ENCODE measurements at places on chromosomes 16 and 17. TPM values are rescaled to one million over a fixed set of nuclear protein-coding genes. Genes with fewer than 3 reads are reported as not detected.

The ZPBP2 gene
- not detected for total RNA-seq

The CASKIN1 gene
- not detected for total RNA-seq

The PRAC1 gene
- total RNA-seq, result not detected

The GAN gene
- total RNA-seq, result 4.7 TPM

GRCh38 chr17:40362696-40363110 is 1.8 kb downstream of the GJD3 start:
- peak; percentile 69 for DNase-seq
- peak overlapping the region; percentile 36 for H3K4me3 ChIP-seq
- H3K27me3 ChIP-seq, result no peaks in the 10 kb centered on the region
- peaks cover 23% of the 10 kb centered on the region for H3K4me1 ChIP-seq
- no peaks in the 10 kb centered on the region for H3K36me3 ChIP-seq

DNA sequence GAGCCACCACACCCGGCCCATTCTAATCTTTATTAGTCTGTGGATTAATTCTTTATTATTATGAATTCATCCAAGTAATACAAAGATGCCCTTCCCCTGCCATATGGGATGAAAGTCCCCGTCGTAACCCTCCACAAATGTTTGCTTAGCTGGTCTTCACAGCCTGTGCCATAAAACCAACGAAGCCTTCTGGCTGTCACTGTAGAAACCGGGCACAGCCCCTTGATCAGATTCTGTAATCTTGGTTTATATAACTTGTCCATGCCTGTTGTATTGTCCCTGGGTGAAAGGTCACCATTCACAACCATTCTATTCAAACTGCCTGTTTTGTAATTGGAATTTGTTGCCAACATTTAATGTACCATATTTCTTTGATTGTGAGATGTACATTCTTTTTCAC is 66.5 kb downstream of the ATP2C2 start:
- no peaks in the 10 kb centered on the region for H3K36me3 ChIP-seq
- no peaks in the 10 kb centered on the region for H3K27me3 ChIP-seq
- H3K4me1 ChIP-seq, result no peaks in the 10 kb centered on the region
- no peak overlapping the region for H3K27ac ChIP-seq

GRCh38 chr16:75267631-75268264 is 16.3 kb upstream of the BCAR1 start:
- no peak overlapping the region for H3K27ac ChIP-seq
- no peak overlapping the region for H3K4me3 ChIP-seq
- H3K27me3 ChIP-seq, result peaks cover 60% of the 10 kb centered on the region
- no peaks in the 10 kb centered on the region for H3K36me3 ChIP-seq
- peaks cover 15% of the 10 kb centered on the region for H3K4me1 ChIP-seq

GRCh38 chr17:32159586-32160438 is 17.5 kb downstream of the RHOT1 start:
- DNase-seq, result no peak
- H3K27me3 ChIP-seq, result no peaks in the 10 kb centered on the region
- H3K4me3 ChIP-seq, result no peak overlapping the region
- peaks cover 26% of the 10 kb centered on the region for H3K36me3 ChIP-seq

DNA sequence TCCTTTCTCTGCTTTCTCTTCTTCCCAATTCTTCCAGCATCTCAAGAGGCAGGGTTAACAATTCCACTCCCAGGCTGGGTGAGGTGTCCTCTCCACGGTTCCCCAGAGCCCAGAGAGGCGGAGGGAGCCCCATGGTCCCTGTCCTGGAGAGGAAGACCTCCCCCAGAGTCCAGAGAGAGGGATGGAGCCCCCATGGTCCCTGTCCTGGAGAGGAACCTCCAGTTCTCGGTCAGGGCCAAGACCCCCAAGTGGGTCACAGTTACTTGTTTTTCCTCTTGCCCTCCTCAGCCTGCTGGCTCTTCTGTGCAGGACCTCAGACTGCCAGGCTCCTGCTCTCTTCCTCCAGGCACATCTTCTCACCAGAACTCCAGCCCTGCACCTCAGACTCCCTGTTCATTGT is 135.2 kb downstream of the RPTOR start:
- no peaks in the 10 kb centered on the region for H3K27me3 ChIP-seq
- H3K4me1 ChIP-seq, result peaks cover 19% of the 10 kb centered on the region
- peak overlapping the region; percentile 15 for H3K27ac ChIP-seq
- no peak for DNase-seq
- H3K4me3 ChIP-seq, result no peak overlapping the region

GRCh38 chr17:72534776-72535175 is 414.0 kb downstream of the SOX9 start:
- H3K36me3 ChIP-seq, result no peaks in the 10 kb centered on the region
- no peak overlapping the region for H3K4me3 ChIP-seq
- no peak for DNase-seq
- no peaks in the 10 kb centered on the region for H3K4me1 ChIP-seq
- no peak overlapping the region for H3K27ac ChIP-seq

- H3K4me3 ChIP-seq, result no peak overlapping the region
- no peak for DNase-seq
- no peaks in the 10 kb centered on the region for H3K27me3 ChIP-seq
- H3K27ac ChIP-seq, result no peak overlapping the region
- no peaks in the 10 kb centered on the region for H3K4me1 ChIP-seq
Observed at GRCh38 chr16:87007907-87008306, 309.3 kb downstream of the C16orf95 start.

DNA sequence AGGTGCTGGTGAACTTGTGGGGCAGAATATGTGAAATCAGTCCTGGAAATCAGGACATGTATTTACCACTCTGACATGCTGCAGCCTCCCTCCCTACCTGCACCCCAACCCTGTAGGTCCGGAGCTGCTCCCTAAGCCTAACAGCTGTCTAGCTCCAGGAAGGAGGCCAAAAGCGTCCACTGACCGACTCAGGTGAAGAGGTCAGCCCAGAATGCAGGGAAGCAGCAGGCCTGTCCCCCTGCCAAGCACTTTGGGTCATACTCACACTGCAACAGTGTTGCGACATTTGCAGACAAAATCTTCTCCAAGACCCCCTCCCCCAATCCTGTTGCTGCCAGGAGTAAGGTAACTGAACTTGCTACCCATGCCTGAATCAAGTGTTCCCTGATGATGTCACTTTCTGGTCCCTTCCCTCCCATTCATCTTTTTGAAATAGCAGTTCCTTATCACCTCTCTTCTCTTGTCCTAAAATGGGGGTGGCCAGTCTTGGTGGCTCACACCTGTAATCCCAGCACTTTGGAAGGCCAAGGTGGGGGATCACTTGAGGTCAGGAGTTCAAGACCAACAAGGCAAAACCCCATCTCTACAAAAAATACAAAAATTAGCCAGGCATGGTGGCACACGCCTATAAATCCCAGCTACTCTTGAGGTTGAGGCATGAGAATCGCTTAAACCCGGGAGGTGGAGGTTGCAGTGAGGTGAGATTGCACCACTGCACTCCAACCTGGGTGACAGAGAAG is 1.3 kb upstream of the ACLY start:
- H3K4me1 ChIP-seq, result peaks cover 32% of the 10 kb centered on the region
- no peak overlapping the region for H3K4me3 ChIP-seq
- DNase-seq, result no peak
- no peaks in the 10 kb centered on the region for H3K27me3 ChIP-seq
- H3K27ac ChIP-seq, result no peak overlapping the region

Measured in CD4-positive, alpha-beta T cell (primary cell).